ENCODE measurements at places on chromosomes 1 and 21.
A peak's percentile ranks its signal among the peaks of the same experiment; 100 is the strongest.

DNA sequence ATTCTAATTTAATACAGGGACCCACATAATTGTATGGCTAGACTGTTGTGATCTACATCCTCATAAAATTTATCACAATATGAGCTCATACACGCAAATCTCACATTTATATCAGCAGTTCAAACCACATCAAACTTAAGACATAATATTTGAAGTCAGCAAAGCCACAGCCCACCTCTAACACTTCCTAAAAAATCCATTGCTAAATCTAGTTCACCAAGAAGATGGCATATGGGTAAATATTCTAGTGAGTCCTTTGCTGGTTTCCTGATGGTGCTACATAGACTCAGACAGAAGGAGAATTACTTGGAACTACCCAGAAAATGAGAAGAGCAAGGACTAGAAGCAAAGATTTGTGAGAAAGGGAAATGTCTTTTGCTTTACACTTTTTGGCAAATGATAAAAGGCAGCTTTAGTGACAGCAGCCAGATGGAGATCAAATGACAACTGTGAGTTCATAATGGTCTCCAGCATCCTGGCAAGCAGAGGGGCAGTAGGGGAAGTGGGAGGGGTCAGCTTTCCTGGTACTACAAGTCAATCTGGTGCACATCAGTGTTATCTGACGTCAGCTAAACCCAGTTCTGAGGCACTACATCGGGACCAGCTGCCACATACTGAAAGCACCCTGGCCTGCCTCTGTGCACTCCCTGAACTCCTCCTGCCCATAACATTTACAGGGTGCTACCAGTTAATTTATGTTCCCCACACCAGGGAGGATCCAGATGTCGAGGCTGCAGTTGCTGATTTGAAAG is 10.6 kb upstream of the GADD45A start:
- peak; percentile 64 for DNase-seq

- DNase-seq: no peak
Measured at GRCh38 chr1:33515112-33515511, 42.7 kb downstream of the ZSCAN20 start.

DNA sequence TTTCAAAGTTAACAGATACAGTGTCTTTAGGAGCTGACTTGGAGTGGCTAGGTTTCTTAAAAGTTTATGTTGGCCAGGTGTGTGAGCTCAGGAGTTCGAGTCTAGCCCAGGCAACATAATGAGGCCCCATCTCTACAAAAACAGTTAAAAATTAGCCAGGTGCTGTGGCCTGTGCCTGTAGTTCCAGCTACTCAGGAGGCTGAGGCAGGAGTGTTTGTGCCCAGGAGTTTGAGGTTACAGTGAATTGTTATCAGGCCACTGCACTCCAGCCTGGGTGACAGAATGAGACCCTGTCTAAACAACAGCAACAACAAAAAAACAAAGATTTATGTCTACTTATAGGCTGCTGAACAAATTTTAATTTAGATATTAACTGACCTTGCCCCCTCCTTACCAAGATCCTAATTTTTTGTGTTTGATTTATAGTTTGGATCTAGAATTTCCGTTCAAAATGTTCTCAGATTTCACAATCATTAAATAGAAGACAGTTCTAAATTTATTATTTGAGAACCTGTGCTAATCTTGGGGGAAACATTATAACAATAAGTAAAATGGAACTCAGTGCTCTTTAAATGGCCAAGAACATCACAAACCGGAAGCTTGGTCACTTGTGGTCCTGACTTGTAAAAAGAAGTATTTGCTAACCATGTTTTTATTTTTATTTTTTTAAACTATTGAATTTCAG is 67.8 kb downstream of the POU2F1 start:
- no peak for DNase-seq

- no peak for DNase-seq
Measured at GRCh38 chr1:218078916-218079315, 206.2 kb upstream of the RRP15 start.

DNA sequence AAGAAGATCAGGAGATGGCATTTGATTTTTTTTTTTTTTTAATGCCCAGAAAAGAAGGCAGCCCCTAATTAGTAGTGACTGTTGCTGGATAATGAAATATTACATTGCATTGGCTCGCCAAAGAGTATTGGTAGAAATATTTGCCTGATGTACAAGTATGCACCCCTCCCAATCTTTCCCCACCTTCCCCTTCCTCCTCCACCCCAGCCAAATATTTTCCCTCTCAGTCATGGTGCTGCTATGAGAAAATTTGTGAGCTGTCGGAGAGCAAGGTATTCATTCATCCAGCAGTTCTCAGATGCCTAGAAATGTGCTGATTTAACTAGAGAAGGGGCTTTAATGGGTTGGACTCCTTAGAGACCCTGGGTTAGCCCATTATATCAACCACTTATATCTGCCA is 50.5 kb upstream of the IKBKE start:
- DNase-seq: no peak

DNA sequence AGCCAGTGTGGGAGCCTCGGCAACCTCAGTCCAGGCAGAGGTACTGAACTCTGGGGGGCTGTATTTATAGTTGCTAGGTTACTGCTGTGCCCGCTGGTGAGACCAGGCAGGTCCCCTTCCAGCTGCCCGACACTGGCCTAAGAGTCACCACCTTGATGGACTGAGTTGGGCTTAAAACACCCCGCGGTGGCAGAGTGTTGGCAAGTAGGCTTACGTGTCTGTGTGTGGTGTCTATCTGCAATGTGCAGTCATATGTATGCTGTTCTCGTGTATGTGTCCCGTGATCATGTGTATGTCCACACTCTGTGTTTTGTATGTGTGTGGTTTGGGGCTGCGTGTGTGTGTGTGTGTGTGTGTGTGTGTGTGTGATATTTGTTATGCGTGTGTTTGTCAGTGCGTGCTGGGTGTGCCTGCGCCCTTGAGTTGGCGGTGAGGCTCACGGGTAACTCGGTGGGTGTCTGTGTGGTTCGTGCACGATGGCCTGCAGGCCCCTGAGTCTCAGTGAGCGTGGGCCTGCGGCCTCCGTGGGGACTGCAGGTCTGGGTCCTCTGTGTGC is 65.5 kb downstream of the MEF2D start:
- DNase-seq: no peak

GRCh38 chr1:234933475-234933874 is 195.2 kb downstream of the TOMM20 start:
- DNase-seq: peak; percentile 71

DNA sequence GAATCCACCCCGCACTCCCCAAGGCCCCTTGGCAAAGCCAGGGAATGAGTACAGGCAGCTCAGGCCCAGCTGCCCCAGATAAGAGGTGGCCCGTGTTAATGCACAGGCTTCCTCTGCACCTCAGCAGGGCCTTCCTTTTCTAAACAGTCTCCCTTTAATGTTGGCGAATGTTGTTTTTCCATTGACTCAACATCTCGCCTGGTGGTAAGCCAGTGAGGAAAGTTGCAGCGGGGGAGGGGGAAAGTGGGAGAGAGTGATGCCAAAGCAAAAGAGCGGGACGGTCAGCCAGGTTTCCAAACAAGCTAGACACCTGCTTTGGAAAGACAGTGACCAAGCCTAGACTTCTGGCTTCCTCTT is 10.3 kb upstream of the PROX1 start:
- peak; percentile 39 for DNase-seq

- no peak for DNase-seq
Measured at GRCh38 chr1:111961016-111961415, 28.5 kb downstream of the KCND3 start.

GRCh38 chr1:213138892-213139291 is 87.9 kb downstream of the RPS6KC1 start:
- DNase-seq: peak; percentile 36

GRCh38 chr1:166813508-166814223 is 25.6 kb upstream of the POGK start:
- DNase-seq: no peak

DNA sequence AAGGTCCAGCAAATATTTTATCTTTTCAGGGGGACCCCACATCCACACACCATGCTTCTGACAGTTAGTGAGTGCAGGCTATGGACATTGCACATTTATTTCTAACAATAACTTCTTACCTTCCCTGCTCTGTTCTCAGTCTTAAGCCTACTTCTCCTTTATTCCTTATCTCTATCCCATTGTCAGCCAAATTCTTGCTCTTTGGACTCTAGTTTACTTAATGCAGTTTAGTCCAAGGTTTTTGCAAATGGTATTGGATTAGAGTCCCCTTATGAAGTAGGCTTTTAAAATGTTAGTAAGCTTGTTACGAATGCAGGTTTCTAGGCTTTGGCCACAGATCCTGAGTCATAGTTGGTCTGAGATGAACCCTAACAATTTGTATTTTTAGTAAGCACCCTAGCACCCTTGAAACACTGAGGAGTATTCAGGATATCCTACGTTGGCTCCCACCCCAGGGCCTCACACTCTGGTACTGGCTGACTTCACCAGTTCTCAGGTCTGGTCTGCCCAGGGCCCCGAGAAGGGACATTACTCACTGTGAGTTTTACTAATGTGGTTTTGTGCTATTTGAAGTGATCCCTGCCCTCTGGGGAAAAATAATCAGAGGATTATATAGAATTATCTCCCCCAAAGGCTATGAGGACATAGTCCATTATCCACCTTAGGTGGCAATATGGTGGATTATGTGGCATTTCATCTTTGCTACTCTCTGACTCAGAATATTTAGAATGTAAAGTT is 239.5 kb downstream of the TGFB2 start:
- peak; percentile 61 for DNase-seq

GRCh38 chr1:175192111-175192629 is 406 bp downstream of the KIAA0040 start:
- DNase-seq: peak; percentile 14

- DNase-seq: no peak
Measured at GRCh38 chr1:202516434-202516877, 168.0 kb downstream of the PPP1R12B start.

DNA sequence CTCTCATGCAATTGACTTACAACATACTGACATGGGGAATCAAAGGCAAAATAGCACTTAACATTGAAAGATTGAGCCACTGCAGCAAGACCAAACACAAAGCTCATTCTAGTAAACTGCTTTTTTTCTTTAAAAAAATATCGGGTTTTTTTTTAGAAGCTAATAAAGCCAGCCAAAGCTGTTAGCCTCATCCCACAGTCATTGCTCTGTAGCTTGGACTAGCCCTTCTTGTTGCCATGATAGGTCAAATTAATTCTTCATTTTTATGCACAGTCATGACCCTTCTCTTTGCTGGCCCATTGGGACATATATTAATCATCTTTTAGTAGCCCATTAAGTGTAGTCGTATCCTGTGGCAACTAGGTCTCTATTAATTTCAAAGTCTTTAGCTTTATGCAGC is 231.3 kb downstream of the ADGRL2 start:
- DNase-seq: no peak

GRCh38 chr1:114355240-114355639 is 155.8 kb downstream of the TRIM33 start:
- DNase-seq: no peak

DNA sequence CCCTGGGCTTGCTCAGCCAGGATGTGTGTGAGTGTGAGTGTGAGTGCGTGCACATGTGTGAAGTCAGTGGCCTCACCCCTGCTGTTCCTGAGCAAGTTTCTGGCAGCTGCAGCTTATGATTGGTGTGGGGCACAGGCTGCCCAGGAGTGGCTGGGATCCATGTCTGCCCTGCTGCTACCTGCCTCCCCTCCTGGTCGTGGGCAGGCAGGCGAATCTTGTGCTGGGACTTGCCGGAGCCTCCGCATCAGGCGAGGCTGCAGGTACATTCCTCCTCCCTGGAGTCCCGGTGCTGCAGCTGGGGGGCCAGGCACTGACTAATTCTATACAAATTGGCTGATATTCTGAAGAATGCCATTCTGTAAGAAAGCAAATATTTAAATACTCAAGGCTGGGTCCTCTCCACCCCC is 85.6 kb upstream of the WNT4 start:
- DNase-seq: no peak

DNA sequence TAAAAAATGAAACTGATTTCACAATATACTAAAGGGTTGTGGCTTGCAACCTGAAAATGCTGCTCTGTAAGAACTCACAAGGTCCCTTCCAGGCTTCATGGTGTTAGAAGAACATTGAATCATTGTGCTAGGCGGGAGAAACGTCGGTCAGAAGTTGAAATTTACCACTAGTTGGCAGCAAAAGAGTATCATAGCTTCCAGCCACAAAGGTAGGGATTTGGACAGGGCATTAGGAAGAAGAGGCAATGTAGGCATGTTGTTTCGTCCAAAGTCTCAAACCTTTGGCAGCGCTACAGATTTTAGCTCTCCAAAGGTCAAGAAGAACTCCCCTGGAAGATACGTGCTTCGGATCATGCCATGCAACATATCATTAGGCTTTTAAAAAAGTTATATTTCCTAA is 62.5 kb upstream of the ZP4 start:
- no peak for DNase-seq

DNA sequence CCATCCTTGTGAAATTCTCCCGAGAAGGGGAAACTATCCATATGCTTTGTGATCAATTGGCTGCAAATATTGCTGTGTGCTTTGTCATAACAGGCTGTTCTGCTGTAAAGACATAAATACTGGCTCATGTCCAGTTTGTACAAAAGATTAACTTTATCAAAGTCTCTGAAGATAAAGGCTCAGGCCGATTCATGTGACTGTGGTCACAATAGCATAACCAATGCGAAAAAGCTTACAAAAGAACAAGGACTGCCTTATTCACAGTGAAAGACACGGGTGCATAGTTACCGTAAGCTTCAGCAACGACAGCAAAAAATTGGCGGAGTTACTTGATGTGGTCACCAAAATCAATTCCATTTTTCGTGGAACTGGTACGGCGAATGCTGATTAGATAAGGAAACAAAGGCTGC is 173.6 kb upstream of the CHRM3 start:
- no peak for DNase-seq

GRCh38 chr21:37405629-37406028 is 39.1 kb downstream of the DYRK1A start:
- DNase-seq: no peak
